DMS79 treated with DMSO at 0.1 percent for 48 hours (cell line): ENCODE measurements at places on chromosomes 16 and 17.

DNA sequence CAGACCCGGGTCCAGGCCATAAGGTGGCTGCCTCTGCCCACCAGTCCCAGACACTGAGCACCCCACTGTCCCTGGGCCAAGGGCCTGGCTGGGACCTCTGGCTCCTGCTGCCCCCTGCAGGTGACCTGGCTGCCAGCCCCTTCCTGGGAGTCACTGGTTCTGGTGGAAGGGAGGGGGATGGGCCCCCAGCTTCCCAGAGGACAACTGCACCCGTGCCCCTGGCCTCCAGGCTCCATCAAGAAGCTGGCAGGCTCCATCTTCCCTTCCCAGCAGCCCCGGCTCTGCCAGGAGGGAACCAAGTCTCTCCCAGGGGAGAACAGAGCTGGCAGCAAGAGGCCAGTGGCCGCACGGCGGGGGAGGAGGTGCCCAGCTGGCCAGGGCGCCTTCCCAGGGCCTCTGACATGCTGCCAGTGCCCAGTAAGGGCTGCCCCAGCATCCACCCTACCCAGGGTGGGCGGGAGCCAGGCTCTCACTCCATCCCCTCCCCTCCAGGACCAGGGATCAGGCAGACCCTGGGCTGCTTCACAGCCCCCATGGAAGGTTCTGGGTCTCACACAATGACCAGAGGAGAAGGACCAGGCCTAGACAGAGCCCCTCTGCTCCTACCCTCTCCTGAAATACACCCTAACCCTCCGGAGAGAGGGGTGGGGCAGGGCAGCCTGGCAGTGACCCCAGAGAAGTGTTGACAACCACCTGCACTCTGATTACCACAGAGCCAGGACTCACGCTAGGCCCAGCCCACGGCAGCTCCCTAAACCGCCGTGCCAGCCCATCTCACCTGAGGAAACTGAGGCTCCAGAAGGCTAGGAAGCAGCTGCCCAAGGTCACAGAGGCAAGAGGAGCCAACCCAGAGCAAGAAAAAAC is 3.6 kb downstream of the CLUH start:
- no peak for DNase-seq

DNA sequence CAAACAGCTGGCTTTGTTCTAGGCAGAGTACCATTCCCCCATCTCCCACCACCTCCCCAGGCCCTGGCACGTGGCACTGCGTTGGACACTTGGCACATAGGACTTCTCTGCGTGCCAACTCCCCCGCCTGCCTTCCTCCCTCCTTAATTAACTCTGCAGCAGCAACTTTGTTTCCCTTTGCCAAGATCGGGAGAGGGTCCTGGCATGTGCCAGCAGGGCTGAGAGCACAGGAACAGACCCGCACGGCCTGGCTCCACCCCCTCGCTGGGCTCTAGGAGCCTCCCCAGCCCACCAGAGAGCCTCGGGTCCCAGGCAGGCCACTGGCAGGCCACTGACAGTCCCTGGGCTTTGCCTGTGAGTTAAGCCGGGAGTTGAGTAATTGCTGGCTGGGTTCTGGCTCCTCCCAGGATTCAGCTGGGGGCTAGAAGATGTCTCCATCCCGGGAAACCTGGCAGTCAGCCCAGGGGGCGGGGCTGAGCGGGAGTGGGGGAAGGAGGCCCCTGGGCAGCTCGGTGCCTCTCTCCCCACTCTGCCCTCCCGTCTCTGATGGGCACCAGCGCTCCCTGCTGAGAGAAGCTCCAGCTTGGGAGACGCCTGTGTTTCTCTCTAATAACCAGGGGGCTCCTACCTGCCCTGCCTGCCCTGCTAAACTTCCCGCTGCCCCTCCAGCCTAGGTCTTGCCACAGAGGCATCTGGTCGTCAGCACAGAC is 224.0 kb upstream of the TNRC6C start:
- DNase-seq = peak; percentile 84

DNA sequence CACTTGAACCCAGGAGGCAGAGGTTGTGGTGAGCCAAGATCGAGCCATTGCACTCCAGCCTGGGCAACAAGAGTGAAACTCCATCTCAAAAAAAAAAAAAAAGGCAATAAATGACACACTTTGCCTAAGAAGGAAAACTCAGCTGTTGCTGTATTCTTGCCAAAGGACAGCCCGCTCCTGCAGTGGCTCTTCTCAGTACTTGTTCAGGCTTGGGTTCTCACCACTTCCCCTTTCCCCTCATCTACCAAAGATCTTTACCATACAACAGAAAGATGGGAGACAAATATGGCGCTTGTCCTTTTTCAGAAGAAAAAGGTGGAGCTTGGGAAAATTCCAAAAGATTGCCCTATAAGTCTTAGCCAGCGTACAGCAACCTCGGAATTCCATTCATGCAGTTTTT is 58.5 kb downstream of the MYH13 start:
- DNase-seq = no peak

DNA sequence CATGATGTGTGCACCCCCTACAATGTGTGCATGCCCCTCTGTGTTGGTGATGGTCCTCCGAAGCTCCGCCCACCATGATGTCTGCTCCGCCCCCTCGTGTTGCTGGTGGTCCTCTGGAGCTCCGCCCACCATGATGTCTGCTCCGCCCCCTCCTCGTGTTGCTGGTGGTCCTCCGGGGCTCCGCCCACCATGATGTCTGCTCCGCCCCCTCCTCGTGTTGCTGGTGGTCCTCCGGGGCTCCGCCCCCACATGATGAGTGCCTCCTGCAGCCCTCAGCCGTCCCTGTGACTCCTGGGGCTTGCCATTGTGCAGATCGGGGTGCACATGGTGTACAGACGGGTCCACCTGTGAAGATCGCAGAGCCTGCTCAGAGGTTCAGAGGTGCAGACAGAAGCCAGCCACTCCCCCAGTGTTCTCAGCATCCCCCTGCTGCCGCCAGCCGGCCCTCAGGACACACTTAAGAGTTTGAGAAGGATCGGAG is 129.1 kb upstream of the CHMP6 start:
- DNase-seq = no peak

- DNase-seq = no peak
Observed at GRCh38 chr17:40418428-40418706, 671 bp upstream of the TOP2A start.

- DNase-seq = no peak
Observed at GRCh38 chr17:78399693-78400144, 21.3 kb downstream of the PGS1 start.

GRCh38 chr16:52709306-52709705 is 162.4 kb upstream of the TOX3 start:
- DNase-seq = no peak

- no peak for DNase-seq
Observed at GRCh38 chr16:19031738-19032137, 35.7 kb upstream of the COQ7 start.

- no peak for DNase-seq
Observed at GRCh38 chr17:70408768-70409167, 239.4 kb downstream of the KCNJ2 start.

DNA sequence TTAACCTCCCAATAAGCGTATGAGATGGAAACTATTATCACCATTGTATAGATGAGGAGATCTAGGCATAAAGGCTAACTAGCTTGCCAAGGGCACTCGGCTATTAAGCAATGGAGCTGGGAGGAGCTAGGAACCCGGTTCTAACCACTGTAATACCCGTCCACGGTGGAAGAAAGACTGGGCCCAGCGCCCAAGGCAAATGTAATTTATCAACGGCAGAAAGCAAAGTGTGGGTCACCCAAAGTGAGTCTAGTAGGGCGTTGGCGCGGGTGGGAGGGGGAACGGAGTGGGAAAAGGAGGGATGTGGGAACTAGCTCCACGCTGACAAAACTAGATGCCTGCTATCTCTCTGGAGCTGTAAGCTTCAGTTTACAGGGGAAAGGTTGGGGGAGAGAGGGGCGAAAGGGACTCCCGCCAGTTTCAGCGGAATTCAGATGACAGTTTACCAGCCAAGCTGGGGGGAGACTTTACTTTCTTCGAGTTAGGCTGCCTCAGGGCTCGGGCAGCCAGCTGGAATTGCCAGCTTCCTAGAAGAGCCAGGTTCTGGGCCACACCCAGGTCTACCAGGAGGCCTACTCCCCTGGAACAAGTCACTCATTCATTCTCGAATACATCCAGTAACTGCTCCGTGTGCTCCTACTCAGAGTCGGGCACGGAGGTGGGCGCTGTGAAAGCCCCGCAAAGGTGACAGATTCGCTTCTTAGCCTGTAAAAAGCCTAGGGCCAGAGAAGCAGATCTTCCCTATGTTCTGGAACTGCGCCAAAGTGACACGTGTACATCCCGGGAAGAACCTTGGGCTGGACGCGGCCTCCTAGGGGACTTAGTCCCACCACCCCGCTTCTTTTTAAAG is 837 bp downstream of the LRRC59 start:
- DNase-seq = no peak

DNA sequence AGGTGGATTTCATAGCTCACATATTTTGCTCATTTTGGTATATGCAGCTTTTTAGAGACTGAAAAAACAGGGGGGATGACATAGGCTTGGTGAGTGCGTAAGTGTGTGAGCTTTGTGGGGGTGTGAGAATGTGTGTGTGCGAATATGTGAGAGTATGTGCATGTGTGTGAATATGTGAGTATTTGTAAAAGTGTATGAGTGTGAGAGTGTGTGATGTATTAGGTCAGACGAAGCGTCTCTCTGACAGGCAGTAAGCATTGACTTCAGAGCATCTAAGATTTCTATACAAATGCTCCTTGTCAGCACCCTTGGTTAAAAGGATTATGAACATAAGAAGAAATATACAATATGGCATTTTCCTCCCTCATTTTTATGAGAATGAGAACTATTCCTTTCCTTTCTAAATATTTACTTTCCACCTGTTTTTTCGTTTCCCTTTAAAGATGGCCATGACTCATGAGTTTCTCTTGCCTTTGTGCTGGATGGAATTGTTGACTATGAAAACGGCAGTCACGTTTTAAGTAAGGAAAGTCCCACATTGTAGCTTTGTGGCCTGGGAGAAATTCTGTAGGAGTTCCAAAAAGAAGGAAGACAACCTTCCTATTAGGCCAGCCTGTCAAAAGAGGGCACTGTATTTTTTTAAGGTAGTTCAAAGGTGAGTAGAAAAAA is 276.4 kb downstream of the FOXL1 start:
- DNase-seq = no peak

DNA sequence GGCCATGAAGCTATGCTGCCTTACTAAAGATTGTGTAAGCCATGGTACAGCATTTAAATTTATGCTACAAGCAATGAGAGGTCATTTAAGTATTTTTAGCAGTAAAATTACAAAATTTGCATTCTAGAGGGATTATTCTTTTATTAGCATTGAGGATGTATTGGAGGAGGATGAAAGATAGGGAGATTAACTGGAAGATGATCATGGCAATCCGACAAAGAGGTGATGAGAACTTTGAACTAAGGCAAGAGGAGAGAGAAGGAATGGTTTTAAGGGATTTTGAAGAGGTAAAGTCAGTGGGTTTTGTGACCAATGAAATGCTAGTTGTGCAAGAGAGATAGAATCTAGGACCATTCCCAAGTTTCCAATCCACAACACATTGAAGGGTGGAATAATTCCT is 129.9 kb downstream of the SNX11 start:
- no peak for DNase-seq

DNA sequence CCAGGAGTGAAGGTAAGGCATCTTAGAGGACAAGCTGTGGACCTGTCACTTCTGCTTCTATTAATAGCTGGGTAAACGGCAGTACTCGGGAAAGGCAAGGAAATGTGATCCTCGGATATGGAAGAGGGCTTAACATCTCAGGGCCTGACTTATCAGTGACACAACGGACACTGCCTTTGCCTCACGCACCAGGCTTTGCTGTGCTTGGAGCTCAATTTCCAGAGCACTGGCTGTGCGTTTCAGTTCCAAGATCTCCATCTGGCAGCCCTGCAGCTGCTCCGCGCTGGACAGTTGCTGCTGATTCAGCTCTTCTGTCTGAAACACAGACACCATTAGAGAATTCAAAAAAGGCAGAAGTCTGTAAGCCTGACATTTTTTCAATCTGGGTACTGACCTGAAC is 3.5 kb downstream of the KRT40 start:
- DNase-seq = no peak

- no peak for DNase-seq
Observed at GRCh38 chr17:82168568-82168967, 44.1 kb downstream of the CCDC57 start.

- DNase-seq = no peak
Observed at GRCh38 chr16:59913666-59914065, 1179.5 kb upstream of the GOT2 start.

GRCh38 chr17:78883089-78883532 is 19.9 kb downstream of the CEP295NL start:
- no peak for DNase-seq

DNA sequence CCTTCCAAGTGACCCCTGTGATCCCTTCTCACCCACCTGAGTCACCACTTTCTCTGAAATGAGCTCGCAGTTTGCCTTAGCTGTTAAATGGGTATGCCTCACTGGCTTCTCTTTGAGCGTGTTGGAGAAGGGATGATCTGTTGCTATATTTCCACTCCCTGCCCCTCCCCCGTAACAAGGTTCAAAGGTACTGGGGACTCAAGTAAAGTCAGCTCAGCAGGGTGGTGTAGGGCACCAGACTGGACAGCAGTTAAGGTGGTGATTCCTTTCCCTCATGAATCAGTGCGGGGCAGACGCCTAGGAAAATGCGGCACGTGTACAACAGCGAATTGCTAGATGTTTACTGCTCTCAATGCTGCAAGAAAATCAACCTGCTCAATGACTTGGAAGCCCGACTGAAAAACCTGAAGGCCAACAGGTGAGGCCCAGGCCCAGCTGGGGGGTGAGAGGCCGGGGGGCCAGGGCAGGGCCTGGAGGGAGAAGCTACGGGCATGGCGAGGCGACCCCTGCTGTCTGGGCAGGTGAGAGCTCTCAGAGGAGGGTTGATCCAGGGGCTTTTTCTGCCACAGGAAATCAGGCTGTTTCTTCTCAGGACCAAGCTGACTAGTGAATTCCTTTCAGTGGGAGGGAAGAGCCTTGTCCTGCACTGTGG is 130.3 kb downstream of the RAB11FIP4 start:
- no peak for DNase-seq

GRCh38 chr16:87140211-87141200 is 176.7 kb downstream of the C16orf95 start:
- DNase-seq = no peak

- no peak for DNase-seq
Observed at GRCh38 chr16:79253100-79253631, 347.4 kb downstream of the MAF start.

DNA sequence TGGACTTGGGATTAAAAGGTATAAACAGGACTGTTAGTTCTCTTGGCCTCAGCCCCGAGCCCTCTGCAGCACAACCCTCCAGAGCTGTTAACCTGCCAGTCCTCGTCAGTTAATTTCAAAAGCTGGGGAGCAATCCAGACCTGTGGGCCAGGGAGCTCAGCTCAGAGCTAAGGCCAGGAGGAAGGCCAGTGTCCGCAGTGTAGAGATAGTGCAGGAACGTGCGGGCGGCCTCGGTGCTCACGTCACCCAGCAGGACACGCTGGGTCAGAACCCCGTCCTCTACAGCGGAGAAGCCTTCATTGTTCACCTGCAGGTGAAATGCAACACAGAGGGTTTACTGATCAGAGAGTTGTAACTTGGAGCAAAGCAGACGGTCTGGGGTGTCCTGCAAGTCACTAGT is 15.4 kb upstream of the NLRC3 start:
- DNase-seq = no peak

- DNase-seq = peak; percentile 20
Observed at GRCh38 chr17:55705847-55706246, 16.8 kb downstream of the TMEM100 start.

- no peak for DNase-seq
Observed at GRCh38 chr16:80680046-80680445, 124.4 kb downstream of the CDYL2 start.
